ENCODE measurements at places on chromosomes 1 and 21.
A peak's percentile ranks its signal among the peaks of the same experiment; 100 is the strongest.

DNA sequence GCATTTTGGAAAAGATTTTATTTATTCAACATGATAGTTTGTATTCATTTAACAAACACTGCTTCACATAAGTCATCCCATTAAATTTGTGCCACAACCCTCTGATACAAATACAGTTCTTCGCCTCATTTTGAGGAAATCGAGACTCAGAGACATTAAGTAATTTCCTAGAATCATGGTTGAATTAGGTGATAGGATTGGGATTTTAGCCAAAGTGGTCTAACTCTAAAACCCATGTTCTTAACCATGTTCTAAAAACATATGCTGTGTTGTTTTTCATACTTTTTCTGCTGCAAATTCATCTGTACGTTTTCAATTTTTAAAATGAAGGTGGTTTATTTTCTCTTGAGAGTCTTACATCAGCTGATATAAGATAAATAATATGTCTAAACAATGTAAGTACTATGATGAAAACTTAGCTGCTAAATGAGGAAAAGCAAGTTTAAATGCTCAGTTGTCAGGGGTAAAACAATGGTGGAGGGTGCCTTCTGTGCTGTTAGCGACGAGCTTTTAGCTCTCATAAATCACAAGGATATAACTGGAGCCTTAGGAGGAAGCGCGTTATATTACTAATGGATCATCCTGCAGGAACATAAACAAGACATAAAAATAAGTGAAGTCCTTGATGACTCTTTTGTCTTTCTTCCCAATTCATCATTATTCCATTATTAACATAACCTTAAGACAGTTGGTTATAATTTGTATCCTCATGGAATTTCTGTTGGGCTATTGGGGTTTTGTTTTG, 97.7 kb downstream of the CACHD1 start:
- DNase-seq: no peak

DNA sequence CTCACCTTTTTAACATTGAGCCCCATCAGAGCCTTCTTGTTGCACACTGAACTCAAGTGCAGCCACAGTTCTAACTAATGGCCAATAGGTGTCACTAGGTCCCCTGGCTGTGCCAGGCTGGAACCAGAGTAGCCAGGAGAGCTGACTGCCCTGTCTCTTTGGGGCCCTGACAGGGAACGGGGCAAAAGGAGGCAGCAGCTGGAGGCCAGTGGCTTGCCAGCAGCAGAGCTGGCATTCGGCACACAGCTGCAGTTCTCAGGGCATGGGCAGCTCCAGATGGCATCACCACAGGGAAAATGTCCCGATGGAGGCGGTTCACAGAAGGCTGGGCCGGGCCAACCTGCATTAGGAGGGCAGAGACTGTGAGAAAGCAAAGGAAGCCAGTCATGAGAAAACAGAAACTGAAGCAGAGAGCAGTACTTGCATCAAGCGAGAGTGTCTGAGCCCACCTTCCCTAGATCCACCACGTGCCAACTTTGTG, 188.6 kb downstream of the FCRL5 start:
- DNase-seq: no peak

DNA sequence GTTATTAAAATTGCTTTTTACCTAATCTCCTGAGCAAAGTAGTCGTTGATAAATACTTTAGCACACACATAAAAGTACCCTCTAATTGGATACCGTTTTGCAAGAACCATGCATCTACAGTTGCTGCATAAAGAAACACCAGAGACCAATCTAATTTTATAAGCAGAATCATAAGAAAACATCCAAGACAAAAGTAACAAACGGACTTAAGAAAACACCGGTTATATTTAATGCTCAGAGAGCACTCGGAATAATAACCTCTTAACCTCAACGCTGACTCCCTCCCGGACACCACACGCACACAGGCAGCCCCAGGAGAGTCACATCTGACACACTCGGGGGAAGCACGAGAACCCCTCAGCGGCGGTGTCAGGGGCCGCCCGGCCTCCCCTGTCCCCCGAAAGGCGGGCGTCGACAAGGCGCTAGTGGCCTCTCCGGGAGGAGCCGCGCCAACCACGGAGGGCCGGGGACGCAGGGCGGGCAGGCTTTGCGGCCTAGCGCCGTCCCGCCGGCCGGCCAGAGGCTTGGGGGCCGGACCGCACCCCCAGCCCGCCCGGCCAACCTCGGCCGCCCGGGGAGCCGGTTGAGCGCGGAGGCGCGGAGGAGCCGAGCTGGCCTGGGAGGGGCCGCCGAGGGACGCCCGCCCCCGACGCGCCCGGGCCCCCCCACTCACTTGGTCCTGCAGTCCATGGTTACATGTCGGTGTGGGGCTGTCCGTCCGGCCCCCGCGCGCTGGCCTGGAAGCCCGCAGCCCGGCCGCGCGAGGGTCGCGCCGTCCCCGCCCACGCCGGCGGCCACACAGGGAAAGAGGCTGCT, 606 bp downstream of the DENND1B start:
- peak; percentile 79 for DNase-seq

DNA sequence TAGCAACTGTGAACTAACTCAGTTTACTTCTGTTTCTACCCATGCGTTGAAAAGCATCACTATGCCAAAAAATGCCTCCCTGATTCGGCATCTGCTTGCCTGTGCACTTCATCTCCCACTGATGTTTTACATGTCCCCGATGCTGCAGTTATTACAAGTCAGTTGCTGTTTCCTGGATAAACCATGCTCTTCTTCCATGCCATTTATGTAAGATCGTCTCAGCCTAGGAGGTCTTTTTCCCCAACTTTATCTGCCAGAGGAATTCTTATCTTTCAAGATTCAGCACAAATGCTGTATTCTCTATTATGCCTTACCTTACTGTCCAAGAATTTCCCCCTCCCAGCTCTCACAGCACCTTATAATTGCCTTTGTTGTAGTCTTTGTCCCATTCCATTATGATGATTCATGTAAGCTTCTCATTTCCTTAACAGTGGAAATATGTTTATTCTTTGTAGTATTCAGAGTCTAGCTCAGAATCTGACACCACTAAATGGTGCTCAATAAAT, 30.0 kb downstream of the PRKACB start:
- DNase-seq: no peak

DNA sequence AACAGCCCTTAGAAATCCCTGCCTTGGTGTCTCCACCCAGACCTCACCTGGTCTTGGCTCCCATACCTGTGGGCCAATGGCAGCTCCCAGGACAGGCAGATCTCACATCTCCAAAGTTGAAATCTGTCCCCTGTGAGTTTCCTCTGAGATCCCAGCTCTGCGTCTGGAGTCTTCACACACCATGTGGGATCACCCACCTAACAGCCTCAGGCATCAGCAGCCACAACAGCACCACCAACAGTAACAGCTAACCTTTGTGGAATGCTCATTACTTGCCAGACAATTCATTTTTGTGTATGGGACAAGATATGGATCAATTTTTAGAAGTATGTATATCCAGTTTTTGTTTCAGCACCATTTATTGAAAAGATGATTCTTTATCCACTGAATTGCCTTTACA, 523.2 kb downstream of the MATN1 start:
- no peak for DNase-seq

GRCh38 chr1:116207126-116207735, 96.0 kb downstream of the MAB21L3 start:
- no peak for DNase-seq

GRCh38 chr1:227759341-227760300, 24.4 kb downstream of the SNAP47 start:
- peak; percentile 76 for DNase-seq

GRCh38 chr1:21926814-21927532, 10.1 kb downstream of the HSPG2 start:
- DNase-seq: no peak

GRCh38 chr1:177784409-177784808, 185.4 kb downstream of the SEC16B start:
- no peak for DNase-seq

- no peak for DNase-seq
Observed at GRCh38 chr1:38497921-38498656, 361.5 kb downstream of the RRAGC start.

DNA sequence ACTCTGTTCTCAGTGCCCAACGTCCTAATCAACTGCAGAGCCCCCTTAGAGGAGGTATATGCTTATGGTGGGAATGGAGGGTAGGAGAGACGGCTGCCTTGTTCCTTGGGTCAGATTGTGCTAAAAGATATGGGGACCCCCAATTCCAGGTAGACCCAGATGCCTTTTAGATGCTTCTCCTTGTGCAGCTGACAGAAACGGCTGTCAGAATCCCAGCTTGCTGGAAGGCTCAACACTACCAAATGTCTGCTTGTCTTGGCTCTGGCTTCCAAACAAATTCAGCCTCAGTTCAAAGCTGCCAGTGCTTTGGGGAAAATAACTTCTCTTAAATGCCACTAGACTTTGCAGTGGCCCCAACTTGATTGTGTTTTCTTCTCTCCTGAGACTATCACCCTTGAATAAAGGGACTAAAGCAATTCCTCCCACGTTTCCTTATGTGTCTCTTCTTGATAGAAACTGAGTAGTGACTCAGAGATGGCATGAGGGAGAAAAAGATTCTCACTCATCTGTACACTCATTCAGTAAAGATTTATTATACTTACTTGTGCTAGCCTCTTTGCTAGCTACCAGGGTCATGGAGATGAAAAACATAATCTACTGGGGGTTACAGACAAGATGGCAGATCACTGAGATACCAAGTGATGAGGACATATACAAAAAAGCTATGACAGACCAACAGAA, 3.4 kb upstream of the RNF19B start:
- DNase-seq: no peak

DNA sequence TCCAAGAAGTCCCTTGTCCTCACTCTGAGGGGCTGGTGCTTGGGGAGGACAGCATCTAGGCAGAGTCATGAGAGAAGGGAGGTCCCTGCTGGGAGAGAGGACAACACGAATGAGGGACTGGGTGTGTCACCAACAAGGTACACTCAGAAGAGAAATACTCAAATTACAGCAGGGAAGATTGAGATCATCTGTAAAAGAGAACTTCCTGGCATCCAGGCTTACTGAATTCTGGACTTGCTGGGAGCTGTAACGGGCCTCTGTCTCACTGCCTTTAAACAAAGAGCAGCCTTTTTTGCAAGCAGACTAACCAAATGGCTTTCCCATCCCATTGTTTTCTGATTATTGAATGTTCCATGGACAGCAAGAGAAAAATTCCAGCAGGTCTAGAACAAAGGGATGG, 195.7 kb upstream of the RAB4A start:
- DNase-seq: no peak

GRCh38 chr1:36159614-36160387, 3.8 kb downstream of the MAP7D1 start:
- no peak for DNase-seq

DNA sequence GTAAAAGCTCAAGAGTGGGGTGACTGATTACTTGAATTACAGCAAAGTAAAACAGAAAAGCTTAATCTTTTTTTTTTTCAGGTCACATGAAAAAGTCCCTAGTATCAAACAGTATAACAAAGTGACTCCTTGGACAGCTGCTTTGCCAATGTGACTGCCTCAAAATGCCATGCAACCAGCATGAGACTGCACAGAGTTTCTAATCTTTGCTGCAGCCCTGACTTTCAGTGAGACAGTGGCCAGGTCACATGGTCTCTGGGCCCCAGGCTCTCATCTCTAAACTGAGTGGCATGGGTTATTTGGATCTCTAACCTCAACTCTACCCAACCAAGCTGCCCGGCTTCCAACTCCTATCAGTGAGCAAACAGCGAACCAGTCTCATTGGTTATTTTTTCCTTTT, 169.0 kb downstream of the VAV3 start:
- no peak for DNase-seq

DNA sequence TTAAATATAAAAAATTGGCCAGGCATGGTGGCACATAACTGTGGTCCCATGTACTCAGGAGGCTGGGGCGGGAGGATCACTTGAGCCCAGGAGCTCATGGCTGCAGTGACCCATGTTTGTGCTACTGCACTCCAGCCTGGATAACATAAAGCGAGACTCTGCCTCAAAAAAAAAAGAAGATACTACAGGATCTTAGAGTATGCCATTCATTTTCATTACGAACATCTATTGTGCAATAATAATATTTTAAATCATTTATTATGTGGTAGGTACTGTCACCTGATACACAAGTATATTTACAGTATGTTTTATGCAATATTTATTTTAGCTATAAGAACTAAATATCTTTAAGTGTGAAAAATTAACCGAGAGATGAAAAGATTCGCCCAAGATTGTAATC, 9.3 kb upstream of the GIPC2 start:
- DNase-seq: no peak

GRCh38 chr1:1781526-1781903, 3.2 kb upstream of the NADK start:
- DNase-seq: no peak

DNA sequence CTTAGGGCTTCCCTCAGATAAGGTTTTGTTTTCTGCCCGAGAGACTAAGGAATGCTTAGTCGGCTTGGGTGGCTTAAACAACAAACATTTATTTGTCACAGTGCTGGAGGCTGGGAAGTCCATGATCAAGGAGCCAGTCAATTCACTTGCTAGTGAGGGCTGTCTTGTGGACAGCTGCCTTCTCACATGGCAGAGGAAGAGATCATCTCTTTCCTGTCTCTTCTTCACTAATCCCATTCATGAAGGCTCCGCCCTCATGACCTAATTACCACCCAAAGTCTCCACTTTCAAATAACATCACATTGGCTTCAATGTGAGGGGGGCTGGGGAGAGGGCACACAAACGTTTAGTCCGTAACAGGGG, 50.5 kb upstream of the IL12RB2 start:
- DNase-seq: no peak

DNA sequence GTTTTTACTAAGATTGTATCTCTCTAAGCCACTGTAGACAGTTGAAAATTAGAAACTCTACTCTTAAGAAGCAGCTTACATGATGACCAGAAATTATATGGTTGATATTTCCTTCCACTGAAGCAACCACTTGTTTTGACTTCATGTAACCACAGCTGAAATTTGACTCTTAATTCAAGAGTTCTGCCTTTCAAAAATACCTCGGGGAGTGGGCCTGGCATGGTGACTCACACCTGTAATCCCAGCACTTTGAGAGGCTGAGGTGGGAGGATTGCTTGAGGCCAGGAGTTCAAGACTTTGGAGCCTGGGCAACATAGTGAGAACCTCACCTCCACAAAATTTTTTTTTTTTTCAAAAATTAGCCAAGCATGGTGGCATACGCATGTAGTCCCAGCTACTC, 4.3 kb downstream of the AMPD1 start:
- DNase-seq: no peak

DNA sequence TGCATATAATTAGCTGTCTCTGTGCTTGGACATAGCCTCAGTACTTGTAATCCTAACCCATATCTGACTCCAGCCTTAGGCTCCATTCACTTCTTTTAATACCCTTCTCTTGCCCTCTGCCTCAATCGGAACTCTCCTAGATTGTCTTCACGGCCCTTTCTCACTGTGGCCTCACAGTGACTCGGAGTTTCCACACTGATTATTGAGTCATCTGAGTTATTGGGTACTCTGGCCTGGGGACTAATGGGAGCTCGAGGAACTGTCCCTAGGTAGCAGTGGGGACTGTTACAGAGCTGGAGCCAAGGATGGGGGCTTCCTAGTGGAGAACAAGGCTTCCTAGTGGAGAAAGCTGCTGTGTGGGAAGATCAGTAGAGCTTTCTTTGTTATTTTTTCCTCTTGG, 17.0 kb downstream of the TRAF5 start:
- DNase-seq: no peak

GRCh38 chr1:1357871-1358432, 403 bp downstream of the MXRA8 start:
- no peak for DNase-seq

GRCh38 chr1:153251087-153251486, 8.4 kb upstream of the LORICRIN start:
- DNase-seq: no peak
